ENCODE measurements at places on chromosomes 7 and 10.

DNA sequence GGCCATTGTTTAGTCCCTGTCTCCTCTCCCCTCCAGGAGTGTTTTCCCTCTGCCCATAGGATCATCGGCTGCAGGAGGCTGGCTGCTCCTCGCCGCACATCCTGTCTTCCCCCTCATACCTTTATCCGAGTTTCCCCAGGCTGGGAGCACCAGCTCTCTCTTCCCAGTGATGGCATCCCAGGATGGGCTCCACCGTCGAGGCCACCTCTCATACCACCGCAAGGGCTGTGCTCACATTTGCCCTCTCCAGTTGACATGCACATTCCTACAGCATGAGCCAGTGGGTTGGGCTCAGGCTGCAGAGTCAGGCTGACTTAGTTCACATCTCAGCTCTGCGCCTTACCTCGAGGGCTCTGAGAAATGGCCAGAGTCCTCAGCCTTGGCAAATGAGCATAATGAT lies 12.1 kb downstream of the HKDC1 start:
- no peak for DNase-seq

DNA sequence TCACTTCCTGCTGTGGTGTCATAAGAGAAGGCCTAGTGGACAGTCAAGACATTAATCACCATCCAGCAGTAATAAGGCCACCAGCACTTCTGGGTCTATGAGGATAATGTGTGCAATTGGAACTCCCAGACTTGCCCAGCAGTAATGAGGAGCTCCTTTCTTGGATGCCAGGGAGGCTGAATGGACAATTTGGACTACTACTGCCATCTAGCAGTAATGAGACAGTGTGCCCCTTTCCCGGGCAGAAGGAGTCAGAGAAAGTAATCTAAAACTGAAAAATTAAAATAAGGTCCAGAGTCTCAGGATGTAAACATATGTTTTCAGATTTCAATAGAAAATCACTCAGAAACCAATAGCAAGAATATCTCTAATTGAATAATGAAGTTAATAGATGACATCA lies 400.4 kb downstream of the CDC14C start:
- DNase-seq: no peak

DNA sequence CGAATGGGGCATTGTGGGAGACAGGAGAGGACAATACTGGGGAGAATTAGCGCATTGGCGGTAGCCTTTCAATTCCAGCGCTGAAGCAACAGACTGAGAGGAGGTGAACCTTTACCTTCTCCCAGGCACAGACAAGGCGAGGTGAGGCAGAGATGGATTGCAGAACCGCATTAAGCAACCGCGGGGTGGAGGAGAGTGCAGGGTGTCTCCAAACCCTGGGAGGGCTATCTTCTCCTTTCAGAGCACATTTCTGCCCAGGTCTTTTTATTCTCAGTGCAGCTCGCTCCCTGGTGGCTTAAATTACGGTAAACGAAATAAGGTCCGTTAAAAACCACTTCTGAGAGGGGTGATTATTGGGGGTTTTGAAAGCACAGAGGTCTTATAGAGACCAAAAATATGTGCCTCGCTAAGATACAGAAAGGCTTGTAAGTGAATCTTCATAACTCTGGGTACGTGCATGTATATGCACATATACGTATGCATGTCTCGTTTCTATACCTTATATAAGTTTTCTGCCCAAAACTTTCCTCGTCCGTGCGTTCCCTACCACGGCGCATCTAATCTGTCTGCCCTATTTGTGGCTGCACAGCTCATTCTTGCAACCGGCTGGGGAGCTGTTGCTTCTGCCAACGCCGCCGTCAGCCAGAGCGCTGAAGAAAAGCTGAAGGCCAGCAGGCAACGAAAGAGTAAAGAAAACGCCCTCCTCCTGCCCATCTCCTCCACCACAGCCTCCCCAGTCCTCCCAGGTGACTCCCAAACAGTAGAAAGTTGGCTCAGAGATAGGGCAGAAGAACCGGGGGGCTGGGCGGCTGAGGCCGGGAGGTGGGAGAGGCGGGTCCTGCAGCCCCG lies 895 bp upstream of the ZNF804B start:
- DNase-seq: peak; percentile 72

- DNase-seq: no peak
Observed at GRCh38 chr7:140324714-140325113, 73.6 kb downstream of the SLC37A3 start.

- peak; percentile 33 for DNase-seq
Observed at GRCh38 chr7:98643236-98643985, 26.3 kb downstream of the NPTX2 start.

GRCh38 chr7:82347808-82348207 lies 95.8 kb downstream of the CACNA2D1 start:
- no peak for DNase-seq

DNA sequence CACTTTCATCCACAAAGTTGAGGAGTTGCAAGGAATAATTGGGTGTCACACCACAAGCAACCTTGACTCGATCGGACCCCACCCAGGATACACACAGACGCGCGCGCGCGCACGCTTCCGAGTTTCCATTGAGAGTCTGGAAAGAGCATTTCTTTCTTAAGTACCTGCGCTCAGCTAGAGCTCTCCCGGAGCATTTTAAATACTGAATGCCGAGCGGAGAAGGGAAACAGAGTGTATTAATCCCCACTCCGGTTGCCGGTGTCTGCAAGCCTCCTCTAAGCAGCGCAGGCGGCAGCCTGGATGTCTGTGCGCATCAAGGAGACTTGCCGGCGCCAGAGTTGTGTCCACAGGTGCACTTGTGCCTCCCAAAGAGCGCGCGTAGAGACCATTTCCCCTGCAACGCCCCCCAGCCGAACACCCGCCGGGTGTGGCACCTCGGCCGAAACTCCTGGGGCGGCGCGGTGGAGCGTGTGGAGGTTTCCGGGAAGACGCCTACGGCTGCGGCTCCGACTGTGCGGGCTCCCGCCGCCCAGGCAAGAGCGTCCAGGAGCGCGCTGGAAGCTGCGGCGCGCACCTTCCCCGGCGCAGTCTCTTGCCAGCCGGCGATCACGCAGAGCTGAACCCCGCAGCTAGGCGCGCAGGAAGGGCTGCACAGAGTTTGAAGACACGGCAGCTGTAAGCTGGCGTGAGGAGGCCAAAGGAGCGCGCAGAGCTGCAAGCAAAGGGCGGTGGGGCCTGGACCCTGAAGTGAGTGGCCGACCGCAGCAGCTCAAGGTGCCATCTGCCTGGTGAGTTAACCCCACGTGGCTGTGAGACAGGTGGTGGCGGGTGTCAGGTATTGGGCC lies 1.1 kb upstream of the FEZF1 start:
- peak; percentile 95 for DNase-seq

GRCh38 chr10:58356756-58357155 lies 21.9 kb downstream of the UBE2D1 start:
- DNase-seq: no peak

DNA sequence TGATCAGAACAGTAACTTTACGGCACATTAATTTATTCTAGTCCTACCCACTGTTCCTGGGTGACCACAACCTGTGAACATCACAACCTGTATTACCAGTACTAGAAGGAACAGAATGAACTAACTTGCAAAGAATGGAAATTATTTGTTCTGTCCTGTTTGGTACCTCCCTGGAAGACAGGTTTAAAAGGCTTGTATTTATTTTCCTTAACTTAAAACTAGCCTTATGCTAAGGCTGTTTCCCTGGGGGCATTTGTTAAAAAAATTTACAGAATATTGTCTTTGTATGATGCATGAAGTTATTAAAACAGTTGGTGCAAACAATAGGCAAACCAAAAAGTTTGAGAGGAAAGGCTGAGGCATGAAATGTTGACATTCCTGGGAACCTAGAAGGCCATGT lies 132.7 kb downstream of the DNAJC1 start:
- DNase-seq: no peak

- DNase-seq: no peak
Observed at GRCh38 chr10:13810568-13810967, 223.8 kb downstream of the PRPF18 start.

- no peak for DNase-seq
Observed at GRCh38 chr7:151822541-151823181, 54.3 kb downstream of the PRKAG2 start.

GRCh38 chr10:75035975-75036708 lies 75.3 kb upstream of the SAMD8 start:
- no peak for DNase-seq

GRCh38 chr7:21028599-21028998 lies 241.9 kb upstream of the SP8 start:
- DNase-seq: peak; percentile 89

DNA sequence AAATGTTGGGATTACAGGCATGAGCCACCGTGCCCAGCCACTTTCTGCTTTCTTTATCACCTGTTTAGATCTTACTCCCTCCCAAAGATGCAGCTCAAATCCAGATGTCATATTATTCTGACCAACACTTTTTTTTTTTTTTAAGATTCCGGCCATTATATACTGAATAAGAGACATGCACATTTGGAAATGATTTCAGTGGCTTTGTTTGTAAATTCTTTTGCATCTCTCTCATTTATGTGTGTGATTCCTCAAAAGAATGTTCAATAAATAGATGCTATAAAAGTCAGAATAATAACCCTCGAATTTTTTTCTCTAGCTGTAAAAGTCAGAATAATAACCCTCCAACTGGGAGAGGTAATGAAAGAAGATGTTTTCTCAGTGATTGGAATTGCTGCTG lies 25.4 kb downstream of the HECW1 start:
- no peak for DNase-seq

GRCh38 chr7:111226800-111227199 lies 135.9 kb downstream of the LRRN3 start:
- DNase-seq: no peak

- peak; percentile 74 for DNase-seq
Observed at GRCh38 chr10:98620503-98620902, 173.8 kb upstream of the HPS1 start.

DNA sequence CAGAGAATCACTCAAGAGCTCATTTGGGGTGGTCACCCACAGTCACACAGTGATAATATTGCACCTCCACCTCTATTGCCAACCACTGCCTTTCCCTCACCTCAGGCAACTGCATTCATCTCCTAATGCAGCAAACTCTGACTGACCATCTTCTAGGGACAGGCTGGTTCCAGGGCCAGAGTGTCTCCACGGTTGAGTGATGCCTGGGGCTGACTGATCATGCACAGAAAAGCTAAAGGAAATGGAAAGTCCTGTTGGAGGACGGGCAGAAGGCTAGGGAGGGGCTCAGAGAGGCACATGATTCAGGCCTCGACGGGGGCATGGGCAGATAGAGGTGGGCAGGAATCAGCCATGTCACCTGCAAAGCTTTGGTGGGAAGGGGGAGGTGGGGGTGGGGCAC lies 127.1 kb upstream of the TNS3 start:
- DNase-seq: no peak

GRCh38 chr10:129126982-129127381 lies 340.1 kb upstream of the MGMT start:
- no peak for DNase-seq

DNA sequence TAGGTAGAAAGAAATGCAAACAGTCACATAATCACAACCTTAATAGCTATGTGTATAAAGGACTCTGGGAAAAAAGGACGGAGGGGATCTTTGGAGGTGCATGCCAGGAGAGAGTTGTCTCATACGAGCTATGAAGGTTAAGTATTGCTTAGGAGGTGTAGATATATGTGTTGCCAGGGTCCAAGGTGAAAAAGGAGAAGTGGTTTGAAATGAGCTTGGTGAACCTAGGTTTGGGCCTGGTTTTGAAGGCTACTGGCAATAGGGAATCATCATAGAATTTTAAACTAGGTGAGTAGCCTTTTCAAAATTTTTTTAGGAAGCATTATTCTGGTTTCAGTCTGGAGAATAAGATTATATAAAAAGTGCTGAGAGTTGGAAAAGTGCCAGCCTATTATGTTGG lies 336.8 kb downstream of the AUTS2 start:
- no peak for DNase-seq

DNA sequence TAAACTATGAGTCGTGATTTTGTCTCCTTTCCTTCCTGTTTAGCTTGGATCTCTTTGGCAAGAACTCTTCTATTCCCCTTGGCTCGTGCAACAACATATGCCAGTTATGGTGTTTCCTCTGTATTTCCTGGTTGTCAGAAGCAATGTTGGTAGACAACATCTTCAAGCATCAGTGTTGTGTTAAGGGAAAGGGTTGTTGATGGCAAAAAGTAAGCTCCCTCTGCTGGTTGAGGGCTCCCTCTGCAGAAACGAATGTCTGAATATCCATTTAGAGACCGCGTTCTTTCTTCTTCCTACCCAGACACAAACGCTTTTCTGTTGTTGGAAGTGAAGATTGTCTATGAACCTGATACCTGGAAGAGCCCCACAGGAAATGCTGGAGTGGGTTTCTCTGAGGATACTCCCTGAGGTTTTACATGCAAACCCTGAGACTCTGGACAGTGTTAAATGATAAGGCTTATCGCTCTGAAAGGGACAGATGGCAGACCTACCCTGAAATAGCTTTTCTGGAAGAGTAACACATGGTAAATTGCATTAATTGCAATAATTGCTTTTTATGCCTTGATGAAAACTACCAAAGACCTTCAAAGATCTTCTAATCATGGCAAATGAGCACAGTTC lies 23.5 kb upstream of the C1QL3 start:
- peak; percentile 58 for DNase-seq

- DNase-seq: no peak
Observed at GRCh38 chr10:116014871-116015582, 258.0 kb downstream of the GFRA1 start.

DNA sequence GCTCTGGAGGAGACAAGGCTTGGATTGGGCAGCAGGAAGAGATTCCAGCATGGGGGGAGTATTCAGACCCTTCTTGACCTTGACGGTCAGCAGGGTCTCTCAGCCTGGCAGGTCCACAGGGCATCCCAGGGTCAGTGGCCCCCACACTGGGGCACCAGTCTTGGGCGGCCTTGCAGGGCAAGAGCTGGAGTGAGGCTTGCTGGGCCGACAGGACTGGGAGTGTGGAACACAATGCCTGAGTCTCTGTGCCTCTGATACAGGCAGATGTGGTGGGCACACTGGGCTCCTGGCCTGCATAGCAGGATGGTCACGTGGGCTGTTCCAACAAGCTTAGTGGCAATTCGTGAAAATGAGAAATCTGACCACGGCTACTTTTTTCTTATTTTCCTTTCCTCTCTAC lies 229.7 kb downstream of the TCERG1L start:
- no peak for DNase-seq

DNA sequence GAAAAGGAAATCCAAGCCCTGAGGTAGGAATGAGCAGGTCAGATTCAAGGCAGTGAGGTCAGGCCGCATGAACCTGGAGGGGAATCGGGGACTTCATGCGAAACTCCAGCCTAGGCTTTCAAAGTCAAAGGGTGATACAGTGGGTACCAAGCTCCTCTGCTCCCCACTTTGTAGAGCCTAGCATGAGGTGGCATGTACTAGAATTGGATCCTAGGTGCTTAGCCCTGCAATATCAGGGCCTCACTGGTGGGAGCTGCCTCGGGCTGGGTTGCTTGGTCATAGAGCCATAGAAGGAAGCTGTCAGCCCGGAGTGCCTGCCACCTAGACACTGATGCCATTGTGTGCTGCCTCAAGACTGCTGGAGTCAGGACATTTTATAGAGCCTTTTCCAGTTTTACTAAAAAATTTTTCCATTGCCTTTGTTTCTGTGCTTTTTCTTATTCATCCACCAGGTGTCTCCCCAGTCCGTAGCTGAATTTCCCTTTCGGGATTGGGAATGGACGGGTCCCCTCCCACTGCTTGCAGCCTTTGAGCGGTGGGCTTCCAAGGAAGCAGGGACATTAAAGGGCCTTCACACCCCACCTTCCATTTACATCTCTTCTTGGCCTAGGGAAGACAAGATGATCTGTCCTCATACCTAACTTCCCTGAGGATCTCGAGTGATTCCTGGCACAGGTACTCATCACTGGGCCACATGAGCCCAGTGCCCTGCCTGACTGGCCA lies 5.5 kb upstream of the LZTS2 start:
- DNase-seq: peak; percentile 20

- DNase-seq: no peak
Observed at GRCh38 chr7:149680331-149681025, 92.9 kb downstream of the ZNF467 start.

Data from NCI-H69 (cell line).